ENCODE measurements at places on chromosomes 13 and 19.

DNA sequence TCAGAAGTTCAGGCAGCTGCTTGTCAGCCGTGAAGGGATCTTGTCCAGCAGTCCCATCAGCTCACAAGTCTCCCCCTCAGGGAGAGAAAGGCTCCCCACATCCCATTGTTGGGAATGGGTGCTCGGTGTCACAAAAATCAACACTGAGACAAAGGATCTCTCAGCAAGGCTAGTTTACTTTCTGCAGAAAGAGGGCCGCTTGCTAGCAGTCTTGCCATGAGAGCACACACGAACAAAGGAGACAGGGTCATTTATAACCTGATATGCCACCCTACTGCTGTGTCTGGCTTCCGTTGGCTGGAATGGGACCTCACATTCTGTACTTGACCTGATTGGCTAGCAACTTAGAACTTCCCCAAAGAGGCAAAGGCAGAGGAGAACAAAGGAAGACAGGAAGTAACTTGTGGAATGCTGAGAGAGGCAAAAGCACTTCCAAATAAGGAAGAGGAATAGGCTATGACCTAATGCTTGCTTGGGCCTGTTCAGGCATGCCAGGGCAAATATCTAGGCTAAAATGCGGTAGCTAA lies 8.7 kb upstream of the IGFL3 start:
- DNase-seq, result peak; percentile 99

DNA sequence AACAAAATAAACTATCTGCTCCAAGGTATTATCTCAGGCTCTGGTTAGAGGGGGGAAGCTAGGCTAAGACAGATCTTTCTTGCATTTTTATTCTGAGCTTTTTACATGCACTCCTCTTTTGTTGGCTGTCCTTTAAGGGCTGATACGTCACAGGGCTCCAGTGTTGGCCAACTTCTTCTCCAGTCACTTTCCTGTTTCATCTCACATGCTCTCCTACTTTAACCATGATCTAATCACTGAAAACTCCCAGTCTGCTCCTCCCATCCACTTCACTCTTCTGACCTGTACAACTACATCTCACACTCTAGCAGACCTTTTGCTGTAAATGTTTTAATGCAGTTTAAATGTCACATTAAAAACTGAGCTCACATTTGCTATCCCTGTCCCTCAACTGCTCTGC lies 510.0 kb upstream of the KLF12 start:
- DNase-seq, result no peak

- DNase-seq, result no peak
These were observed 8.3 kb downstream of the PODNL1 start for GRCh38 chr19:13929956-13930355.

- no peak for DNase-seq
These were observed 39.9 kb downstream of the MRPL57 start for GRCh38 chr13:21216332-21216731.

GRCh38 chr13:36772853-36773252 lies 46.2 kb upstream of the RFXAP start:
- no peak for DNase-seq

- no peak for DNase-seq
These were observed 19.6 kb upstream of the ZFP14 start for GRCh38 chr19:36398571-36398970.

- DNase-seq, result no peak
These were observed 211.1 kb downstream of the TEX29 start for GRCh38 chr13:111531505-111531904.

DNA sequence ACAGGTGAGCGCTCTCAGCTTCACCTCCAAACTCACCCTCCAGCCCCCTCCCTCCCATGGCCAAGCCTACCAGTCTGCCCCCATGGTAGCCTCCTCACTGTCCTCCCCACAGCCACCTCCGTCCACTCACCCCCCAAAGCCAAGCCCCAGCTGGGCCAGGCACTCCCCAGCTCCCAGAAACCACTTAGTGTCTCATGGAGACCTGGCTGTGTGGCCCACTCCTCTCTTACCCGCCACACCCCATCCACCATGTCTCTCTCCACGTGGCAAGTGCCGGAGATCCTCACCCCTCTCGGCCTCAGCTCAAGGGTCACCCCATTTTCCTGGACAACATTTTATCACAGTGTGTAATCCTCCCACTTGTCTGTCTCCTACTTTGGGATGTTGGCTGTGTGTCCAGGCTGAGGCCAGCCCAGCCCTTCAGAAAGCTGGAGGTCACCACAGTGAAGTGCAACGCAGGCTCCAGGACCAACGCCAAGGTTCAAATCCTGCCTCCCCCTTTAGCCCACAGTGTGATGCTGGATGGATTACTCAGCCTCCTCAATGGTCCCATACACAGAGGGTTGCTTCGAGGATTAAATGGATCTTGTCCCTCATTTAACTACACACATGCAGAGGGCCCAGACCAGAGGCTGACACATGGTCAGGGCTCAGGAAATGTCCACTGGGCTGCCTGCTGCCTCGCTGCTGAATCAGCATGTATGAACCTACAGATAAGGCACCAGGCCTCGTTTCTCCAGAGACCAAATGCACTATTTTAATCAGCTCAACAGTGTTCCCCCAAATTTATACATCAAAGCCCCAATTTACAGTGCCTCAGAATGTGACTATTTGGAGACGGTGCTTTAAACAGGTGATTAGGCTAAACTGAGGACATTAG lies 71.3 kb downstream of the CEBPG start:
- no peak for DNase-seq

DNA sequence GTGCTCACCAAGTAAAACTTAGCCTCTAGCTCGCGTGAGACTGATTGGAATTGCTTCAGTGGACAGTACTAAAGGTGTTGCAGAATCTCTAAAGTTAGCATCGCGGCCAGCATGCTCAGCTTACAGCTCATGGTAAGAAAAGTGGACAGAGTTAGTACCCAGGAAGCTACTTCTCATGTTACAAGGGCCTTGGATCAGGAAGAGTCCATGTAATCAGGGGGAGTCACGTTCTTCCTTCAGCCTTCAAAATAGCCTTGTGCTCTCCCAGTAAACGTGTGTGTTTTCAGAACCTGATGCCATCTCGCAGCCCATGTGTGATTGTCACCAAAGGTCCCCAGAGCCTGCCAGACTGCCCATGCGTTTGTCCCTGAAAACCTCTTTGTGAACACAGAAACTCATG lies 195.8 kb upstream of the RNF113B start:
- no peak for DNase-seq

- DNase-seq, result peak; percentile 31
These were observed 4.2 kb downstream of the SHC2 start for GRCh38 chr19:456547-457110.

DNA sequence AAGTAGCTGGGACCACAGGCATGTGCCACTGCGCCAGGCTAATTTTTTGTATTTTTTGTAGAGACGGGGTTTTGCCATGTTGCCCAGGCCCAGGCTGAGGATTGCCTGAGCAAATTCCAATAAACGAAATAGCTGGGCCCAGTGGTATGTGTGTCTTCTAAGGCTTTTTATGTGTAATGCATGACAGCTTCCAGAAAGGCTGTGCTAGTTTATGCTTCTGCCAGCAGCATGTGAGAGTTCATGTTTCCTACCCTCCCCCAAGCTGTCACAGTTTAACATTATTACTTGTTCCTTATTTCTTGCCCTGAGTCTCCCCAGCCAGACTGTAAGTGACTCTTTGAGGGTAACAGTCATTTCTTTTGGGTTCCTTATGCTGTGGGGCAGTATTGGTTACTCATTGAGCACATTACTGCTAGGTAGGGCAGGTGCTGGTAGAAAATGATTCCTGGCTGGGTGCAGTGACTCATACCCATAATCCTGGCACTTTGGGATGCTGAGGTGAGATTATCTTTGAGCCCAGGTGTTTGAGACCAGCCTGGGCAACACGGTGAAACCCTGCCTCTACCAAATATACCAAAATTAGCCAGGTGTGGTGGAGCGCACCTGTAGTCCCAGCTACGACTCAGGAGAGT lies 13.6 kb downstream of the GPATCH1 start:
- DNase-seq, result no peak

GRCh38 chr13:53151336-53152056 lies 122.9 kb downstream of the OLFM4 start:
- DNase-seq, result peak; percentile 87

- DNase-seq, result peak; percentile 72
These were observed 61.4 kb downstream of the USP12 start for GRCh38 chr13:27110056-27110746.

DNA sequence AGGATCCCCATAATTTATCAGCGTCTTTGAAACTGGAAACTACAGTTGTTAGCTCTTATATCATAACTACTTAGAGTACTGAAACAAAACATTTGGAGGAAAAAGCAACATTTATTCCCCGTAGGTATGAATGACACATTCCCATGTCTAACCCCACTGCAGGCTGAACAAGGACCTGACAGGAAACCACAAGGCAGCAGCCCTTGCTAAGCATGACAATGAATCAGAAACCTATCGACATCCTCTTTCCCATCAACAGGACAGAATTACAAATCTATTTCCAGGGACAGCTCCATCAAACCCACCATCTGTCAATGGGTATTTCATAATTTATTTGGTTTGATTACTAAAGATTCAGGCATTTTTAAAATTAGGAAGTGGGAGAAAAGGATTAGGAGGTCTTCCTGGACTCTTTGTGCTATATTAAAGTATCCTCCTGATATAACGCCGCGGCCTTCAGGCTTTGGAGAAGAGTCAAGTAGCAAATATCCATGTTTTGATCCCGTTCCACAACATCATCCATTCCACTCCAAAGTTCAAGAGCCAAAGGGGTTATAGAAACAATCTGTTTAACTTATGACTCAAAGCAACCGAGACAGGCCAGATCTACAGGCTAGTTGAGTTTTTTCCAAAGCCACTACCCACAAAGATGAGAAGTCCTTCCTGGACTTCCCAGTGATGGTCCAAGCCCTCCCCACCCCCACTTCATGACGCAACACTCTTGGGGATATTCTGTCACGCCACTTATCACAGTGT lies 51.1 kb downstream of the FAM216B start:
- DNase-seq, result no peak

GRCh38 chr13:52786766-52787165 lies 47.1 kb upstream of the CNMD start:
- DNase-seq, result peak; percentile 90

- DNase-seq, result no peak
These were observed 86.6 kb upstream of the POSTN start for GRCh38 chr13:37685206-37685605.

- DNase-seq, result no peak
These were observed 360.8 kb upstream of the KLHL1 start for GRCh38 chr13:70469077-70469476.

GRCh38 chr19:23515551-23515950 lies 120.3 kb upstream of the ZNF91 start:
- DNase-seq, result no peak

- DNase-seq, result no peak
These were observed 1.4 kb upstream of the PHLDB3 start for GRCh38 chr19:43505941-43506340.

- DNase-seq, result no peak
These were observed 531.9 kb downstream of the KLF12 start for GRCh38 chr13:73602295-73602694.

DNA sequence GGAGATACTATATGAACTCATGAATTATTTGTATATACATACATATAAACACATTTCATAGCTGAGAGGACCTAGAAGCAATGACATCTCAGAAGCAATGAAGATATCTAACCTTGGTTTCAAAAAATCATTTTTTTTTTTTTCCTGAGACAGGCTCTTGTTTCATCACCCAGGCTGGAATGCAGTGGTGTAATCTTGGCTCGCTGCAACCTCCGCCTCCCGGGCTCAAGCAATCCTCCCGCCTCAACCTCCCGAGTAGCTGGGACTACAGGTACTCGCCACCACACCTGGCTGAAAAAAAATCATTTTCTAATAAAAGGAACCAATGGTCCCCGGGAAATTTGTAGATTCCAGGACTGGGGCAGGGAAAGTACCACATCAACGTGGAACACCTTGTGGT lies 4.0 kb downstream of the ZNF565 start:
- no peak for DNase-seq

- DNase-seq, result no peak
These were observed 729.9 kb downstream of the DACH1 start for GRCh38 chr13:71137101-71137500.

DNA sequence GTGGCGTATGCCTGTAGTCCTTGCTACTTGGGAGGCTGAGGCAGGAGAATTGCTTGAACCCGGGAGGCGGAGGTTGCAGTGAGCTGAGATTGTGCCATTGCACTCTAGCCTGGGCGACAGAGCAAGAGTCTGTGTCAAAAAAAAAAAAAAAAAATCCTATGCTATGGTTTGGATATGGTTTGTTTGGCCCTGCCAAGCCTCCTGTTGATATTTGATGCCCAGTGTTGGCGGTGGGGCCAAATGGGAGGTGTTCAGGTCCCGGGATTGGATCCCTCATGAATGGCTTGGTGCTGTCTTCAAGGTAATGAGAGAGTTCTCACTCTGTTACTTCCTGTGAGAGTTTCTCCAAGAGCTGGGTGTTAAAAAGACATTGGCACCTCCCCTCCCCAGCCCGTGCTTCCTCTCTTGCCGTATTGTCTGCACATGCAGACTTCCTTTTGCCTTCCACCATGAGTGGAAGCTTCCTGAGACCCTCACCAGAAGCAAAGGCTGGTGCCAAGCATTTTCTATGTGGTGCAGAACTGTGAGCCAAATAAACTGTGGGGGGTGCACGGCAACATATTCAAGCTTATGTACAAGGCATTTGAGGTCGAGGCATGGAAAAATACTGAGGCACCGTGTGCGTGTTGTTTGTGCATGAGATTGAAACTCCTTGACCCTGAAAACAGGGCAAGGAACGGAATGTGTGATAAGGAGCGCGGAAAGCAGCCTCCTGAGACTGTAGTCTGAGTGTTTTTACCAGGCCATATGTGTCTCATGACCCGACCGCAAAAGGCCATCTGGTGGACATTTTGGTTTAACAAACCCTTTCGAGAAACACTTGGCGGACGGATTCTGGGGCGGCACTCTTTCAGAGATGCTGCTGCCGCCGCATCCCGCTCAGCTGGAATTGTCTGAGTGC lies 7.3 kb downstream of the SIGLEC9 start:
- DNase-seq, result no peak

- no peak for DNase-seq
These were observed 9.4 kb upstream of the DOCK9 start for GRCh38 chr13:98987275-98987674.

DNA sequence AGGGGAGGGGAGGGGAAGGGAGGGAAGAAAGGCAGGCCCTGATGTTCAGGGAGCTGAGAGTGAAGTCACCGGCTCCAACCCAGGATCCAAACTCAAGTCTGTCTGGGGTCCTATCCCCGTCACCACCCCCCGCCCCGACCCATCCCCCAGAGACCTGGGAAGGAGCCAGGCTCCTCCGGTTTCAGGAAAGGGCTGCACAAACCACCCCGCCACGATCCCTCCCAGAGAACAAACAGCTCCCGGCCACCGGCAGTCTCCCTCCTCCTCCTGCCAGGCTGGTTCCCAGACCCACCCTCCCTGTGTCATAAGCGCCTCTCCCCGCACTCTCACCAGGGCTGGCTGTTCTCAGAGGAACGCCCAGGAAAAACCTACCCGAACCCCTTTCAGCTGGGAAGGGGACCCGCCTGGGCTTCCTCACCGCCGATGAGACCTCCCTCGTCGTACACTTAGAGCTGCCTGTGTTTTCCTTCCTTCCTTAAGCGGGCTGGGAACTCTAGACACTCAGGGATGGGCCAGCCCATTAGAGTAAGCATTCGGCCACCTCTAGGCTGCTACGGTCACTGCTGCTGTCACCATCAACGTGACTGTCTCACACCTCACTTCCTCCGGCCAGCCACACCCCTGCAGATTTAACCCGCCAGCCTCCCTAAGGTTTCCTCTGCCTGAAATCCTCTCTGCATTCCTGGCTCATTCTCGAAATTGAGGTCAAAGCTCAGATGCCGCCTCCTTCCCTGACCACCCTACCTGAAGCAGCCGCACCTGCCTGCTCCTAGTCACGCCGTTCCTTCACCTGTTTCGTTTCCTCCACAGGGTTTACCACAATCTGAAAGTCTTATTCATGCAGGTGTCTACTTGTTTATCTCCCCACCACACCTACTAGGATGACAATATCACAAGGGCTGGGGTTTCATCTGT lies 6.3 kb upstream of the RDH13 start:
- peak; percentile 56 for DNase-seq
